ENCODE measurements at places on chromosomes 2 and 18. TPM values are rescaled to one million over a fixed set of nuclear protein-coding genes. Genes with fewer than 3 reads are reported as not detected.

Gene TMEM247
- total RNA-seq, result not detected

Gene PCGF1
- 6.6 TPM for total RNA-seq

Gene PAX8
- total RNA-seq, result 0.31 TPM

Gene OBSL1
- 79.5 TPM for total RNA-seq

Gene CHPF
- total RNA-seq, result 32.2 TPM

Gene SIX3
- 0.31 TPM for total RNA-seq

Gene FNDC4
- total RNA-seq, result 43.2 TPM

Gene ACMSD
- total RNA-seq, result not detected

Gene TSPYL6
- total RNA-seq, result 0.31 TPM

Gene NCKAP5
- total RNA-seq, result 19.7 TPM

Gene PSMA8
- not detected for total RNA-seq

Gene SPDYA
- 5.0 TPM for total RNA-seq

Gene UGT1A1
- total RNA-seq, result not detected

Gene MATN3
- 1.3 TPM for total RNA-seq

Gene MFSD6
- 82.6 TPM for total RNA-seq

Gene RTN4
- 648 TPM for total RNA-seq

Gene FSHR
- not detected for total RNA-seq

Measured in parietal lobe (tissue), 2 donors.